Activated T-cell treated with anti-CD3 and anti-CD28 coated beads, Interleukin-2, amount 50 U/mL, for 72 hours (primary cell): ENCODE measurements at places on chromosomes 3 and 15. TPM values are rescaled to one million over a fixed set of nuclear protein-coding genes. Genes with fewer than 3 reads are reported as not detected.

ARHGAP31 gene
- total RNA-seq = 12.7 TPM

MINDY4B gene
- total RNA-seq = not detected

C3orf70 gene
- 0.05 TPM for total RNA-seq

OXTR gene
- 0.62 TPM for total RNA-seq

NTRK3 gene
- 4.2 TPM for total RNA-seq

IL17RE gene
- total RNA-seq = 0.94 TPM

PPARG gene
- total RNA-seq = 1.9 TPM

NECTIN3 gene
- total RNA-seq = 5.8 TPM

RHO gene
- total RNA-seq = not detected

KNL1 gene
- 32.5 TPM for total RNA-seq

BMF gene
- total RNA-seq = 25.9 TPM

RAD51 gene
- 73.2 TPM for total RNA-seq

OSTN gene
- not detected for total RNA-seq

ANKRD34C gene
- not detected for total RNA-seq

KCNMB2 gene
- total RNA-seq = not detected

DNA sequence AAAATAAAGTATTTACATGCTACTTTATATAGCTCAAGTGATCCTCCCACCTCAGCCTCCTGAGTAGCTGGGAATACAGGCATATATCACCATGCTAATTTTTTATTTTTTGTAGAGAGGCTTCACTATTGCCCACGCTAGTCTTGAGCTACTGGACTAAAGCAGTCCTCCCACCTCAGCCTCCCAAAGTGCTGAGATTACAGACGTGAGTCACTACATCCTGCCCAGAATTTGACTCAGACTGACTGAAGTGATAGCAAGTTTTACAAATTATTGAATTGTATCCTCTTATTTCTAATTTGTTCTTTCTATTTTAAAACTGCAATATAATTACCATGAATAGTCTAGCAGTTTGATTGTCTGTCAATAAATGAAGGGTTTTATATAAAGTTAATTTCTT, 210.3 kb upstream of the CGNL1 start:
- H3K36me3 ChIP-seq = peaks cover 4% of the 10 kb centered on the region
- H3K4me3 ChIP-seq = no peak overlapping the region
- no peak for DNase-seq
- peaks cover 10% of the 10 kb centered on the region for H3K4me1 ChIP-seq
- no peak overlapping the region for H3K27ac ChIP-seq

DNA sequence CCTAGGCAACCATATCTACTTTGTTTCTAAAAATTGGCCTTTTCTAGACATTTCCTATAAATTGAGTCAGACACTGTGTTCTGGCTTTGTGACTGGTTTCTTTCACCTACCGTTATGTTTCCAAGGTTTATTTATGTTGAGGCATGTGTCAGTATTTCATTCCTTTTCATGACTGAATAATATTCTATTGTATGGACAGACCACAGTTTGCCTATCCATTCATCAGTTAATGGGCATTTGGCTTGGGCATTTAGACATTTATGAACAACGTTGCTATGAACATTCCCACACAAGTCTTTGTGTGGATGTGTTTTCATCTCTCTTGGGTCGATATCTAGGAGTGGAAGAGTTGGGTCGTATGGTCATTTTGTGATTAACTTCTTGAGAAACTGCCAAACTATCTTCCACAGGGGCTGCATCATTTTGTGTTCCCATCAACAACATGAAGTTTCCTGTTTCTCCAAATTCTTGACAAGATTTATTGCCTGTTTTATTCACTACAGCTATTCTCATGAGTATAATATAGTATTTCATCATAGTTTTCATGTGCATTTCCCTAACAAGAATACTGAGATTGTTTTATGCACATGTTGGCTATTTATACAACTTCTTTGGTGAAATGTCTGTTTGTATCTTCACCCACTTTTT, 3.5 kb upstream of the EFCC1 start:
- no peak overlapping the region for H3K4me3 ChIP-seq
- peaks cover 24% of the 10 kb centered on the region for H3K27me3 ChIP-seq
- no peak for DNase-seq
- H3K36me3 ChIP-seq = no peaks in the 10 kb centered on the region
- H3K27ac ChIP-seq = no peak overlapping the region

DNA sequence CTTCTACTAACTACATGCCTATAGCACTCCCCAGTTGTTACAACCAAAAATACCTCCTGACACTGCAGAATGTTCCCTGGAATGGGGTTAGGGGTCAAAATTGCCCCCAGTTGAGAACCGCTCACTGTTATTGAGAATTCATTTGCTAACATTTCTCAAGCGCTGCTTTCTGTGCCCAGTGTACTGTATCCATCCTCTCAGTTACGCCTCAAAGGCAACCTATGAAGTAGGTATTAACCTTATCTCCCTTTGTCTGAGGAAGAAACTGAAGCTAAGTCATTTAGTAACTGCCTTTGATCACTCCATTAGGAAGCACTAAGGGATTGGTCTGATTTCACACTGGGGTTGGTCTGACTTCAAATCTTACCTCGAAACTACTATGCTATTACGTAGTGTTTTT, 70.1 kb downstream of the CADPS start:
- H3K4me3 ChIP-seq = no peak overlapping the region
- no peaks in the 10 kb centered on the region for H3K27me3 ChIP-seq
- no peak for DNase-seq
- no peaks in the 10 kb centered on the region for H3K4me1 ChIP-seq
- H3K36me3 ChIP-seq = no peaks in the 10 kb centered on the region
- H3K27ac ChIP-seq = no peak overlapping the region

- no peaks in the 10 kb centered on the region for H3K27me3 ChIP-seq
Observed at GRCh38 chr3:61861410-61861809, 300.0 kb downstream of the PTPRG start.

DNA sequence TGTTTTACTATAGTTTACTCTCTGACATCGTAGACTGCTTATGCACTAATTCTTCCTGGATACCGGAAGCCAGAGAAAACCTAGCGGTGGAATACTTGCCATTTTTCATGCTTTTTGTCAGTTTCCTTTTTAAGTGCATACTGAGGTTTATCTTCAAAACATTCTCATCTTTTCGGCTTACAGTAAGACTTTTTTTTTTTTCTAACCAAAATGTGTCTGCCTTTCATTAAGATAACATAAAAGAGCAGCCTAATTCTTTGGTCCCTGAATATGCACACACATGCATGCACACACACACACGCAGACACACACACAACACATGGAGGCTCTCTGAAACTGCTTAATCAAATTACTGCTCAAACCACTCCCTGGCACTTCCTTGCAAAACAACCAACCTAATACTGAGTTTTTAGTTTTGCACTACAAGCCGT, 1.3 kb downstream of the ZNF445 start:
- peaks cover 42% of the 10 kb centered on the region for H3K4me1 ChIP-seq
- H3K27me3 ChIP-seq = no peaks in the 10 kb centered on the region
- no peak for DNase-seq
- peak overlapping the region; percentile 90 for H3K4me3 ChIP-seq
- H3K27ac ChIP-seq = peak overlapping the region; percentile 49
- peaks cover 1% of the 10 kb centered on the region for H3K36me3 ChIP-seq

GRCh38 chr3:119365418-119365817, 71.2 kb downstream of the ARHGAP31 start:
- no peaks in the 10 kb centered on the region for H3K36me3 ChIP-seq
- H3K4me1 ChIP-seq = no peaks in the 10 kb centered on the region
- no peak overlapping the region for H3K4me3 ChIP-seq
- no peak for DNase-seq
- no peaks in the 10 kb centered on the region for H3K27me3 ChIP-seq
- no peak overlapping the region for H3K27ac ChIP-seq

GRCh38 chr15:78108300-78109084, 16.1 kb downstream of the SH2D7 start:
- no peaks in the 10 kb centered on the region for H3K36me3 ChIP-seq
- DNase-seq = peak; percentile 87
- H3K27ac ChIP-seq = no peak overlapping the region
- peaks cover 38% of the 10 kb centered on the region for H3K4me1 ChIP-seq

GRCh38 chr3:31636694-31637442, 104.1 kb downstream of the STT3B start:
- H3K27ac ChIP-seq = peak overlapping the region; percentile 92
- H3K36me3 ChIP-seq = peaks cover 1% of the 10 kb centered on the region
- H3K27me3 ChIP-seq = no peaks in the 10 kb centered on the region
- peak overlapping the region; percentile 58 for H3K4me3 ChIP-seq

- no peaks in the 10 kb centered on the region for H3K36me3 ChIP-seq
- no peak for DNase-seq
- H3K27me3 ChIP-seq = peaks cover 13% of the 10 kb centered on the region
- no peak overlapping the region for H3K27ac ChIP-seq
- H3K4me3 ChIP-seq = no peak overlapping the region
- peaks cover 16% of the 10 kb centered on the region for H3K4me1 ChIP-seq
Observed at GRCh38 chr3:151903501-151903991, 30.1 kb downstream of the SUCNR1 start.

DNA sequence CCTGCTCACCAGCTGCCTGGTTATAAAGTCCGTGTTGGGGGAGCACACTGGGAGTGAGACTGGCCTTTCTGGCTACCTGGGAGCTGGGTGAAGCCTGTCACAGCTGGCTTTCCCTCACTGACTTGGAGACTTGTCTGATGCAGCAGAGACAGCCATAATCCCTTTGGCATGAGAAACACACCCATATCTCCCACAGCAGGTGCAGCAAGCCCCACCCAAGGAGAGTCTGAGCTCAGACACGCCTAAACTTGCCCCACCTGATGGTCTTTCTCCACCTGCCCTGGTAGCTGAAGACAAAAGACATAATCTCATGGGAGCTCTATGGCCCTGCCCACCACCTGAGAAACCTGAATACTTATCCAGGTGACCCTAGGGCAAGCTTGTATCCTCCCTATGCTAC, 54.8 kb downstream of the NMD3 start:
- no peaks in the 10 kb centered on the region for H3K27me3 ChIP-seq
- H3K27ac ChIP-seq = no peak overlapping the region
- no peaks in the 10 kb centered on the region for H3K4me1 ChIP-seq
- no peak for DNase-seq
- H3K36me3 ChIP-seq = peaks cover 12% of the 10 kb centered on the region
- H3K4me3 ChIP-seq = no peak overlapping the region

DNA sequence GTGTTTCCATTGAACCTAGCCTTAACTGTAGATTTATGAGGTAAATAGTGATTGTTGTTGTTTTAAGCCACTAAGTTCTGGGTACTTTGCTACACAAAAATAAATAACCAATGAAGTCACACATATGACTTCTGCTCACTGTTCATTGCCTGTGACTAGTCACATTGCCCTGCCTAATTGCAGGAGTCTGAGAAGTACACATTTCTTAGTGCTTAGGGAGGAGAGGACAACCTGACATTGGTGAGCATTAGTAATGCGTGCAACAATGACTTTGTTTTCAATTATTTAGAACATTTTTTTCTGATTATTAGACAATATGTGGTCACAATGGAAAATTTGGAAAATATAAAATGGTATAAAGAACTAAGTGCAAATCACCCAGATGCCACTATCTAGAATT, 133.2 kb upstream of the DAZL start:
- peaks cover 4% of the 10 kb centered on the region for H3K36me3 ChIP-seq
- H3K27ac ChIP-seq = no peak overlapping the region
- H3K4me1 ChIP-seq = peaks cover 20% of the 10 kb centered on the region
- no peak overlapping the region for H3K4me3 ChIP-seq
- peaks cover 2% of the 10 kb centered on the region for H3K27me3 ChIP-seq

GRCh38 chr15:42737529-42738328, 801 bp upstream of the CDAN1 start:
- peak overlapping the region; percentile 89 for H3K4me3 ChIP-seq
- peaks cover 22% of the 10 kb centered on the region for H3K4me1 ChIP-seq
- no peak for DNase-seq
- peaks cover 2% of the 10 kb centered on the region for H3K36me3 ChIP-seq
- H3K27me3 ChIP-seq = no peaks in the 10 kb centered on the region

DNA sequence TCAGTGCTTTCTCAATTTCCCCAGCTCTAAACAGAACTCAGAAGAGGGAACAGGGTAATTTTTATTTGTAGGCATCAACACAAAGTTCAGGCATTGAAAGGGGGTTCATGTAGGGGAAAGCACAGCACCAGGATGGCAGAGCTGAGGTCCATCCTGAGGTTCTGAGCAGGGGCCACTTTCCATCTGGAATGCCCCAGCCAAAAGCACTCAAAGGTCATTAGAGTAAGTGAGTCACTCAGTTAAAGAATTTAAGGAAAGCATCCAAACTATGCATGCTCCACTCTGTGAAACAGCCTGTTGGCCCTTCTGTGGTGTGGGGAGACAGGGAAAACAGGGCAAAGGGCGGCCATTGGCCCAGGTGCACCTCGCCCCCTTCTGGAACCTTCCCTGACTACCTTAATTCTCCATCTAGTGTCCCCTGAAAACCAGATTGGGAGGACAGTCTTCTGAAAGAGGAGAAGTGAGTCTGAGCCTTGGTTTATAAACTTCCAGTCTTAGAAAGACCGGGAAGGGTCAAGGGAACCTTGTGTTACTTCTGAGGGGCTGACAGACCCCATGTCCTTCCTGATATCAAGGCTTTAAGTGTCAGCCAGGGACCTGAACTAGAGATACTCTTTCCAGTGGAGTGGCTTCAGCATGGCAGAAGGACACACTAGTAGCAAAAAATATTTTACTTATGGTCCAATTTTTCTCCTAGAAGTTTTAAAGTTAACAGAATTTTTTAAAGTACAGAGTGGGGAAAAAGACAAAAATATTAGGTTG, 133.3 kb downstream of the MYLK start:
- DNase-seq = no peak
- no peak overlapping the region for H3K27ac ChIP-seq
- H3K36me3 ChIP-seq = no peaks in the 10 kb centered on the region
- H3K4me3 ChIP-seq = no peak overlapping the region
- no peaks in the 10 kb centered on the region for H3K27me3 ChIP-seq

DNA sequence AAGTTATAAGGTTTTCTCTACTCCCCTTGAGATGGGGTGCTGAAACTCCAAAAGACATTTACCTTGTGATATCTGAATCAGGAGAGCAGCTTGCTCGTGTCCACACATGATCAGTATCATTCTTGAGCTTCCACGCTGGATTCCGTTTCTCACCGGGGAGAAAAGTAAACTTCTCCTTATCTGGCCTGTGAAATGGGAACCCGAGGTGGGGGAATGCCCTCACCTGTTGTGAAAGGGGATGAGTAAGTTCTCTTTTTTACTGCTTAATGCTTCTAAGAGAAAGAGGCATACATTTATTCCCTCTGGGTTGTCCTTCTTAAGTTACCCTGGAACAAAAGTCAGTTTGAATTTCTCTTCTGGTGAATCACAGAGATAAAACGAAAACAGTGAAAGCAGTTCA, 440.5 kb upstream of the ADAMTS9 start:
- no peaks in the 10 kb centered on the region for H3K4me1 ChIP-seq
- H3K27me3 ChIP-seq = no peaks in the 10 kb centered on the region
- no peak overlapping the region for H3K27ac ChIP-seq
- no peak overlapping the region for H3K4me3 ChIP-seq

- no peak overlapping the region for H3K4me3 ChIP-seq
- no peaks in the 10 kb centered on the region for H3K4me1 ChIP-seq
- H3K27me3 ChIP-seq = peaks cover 28% of the 10 kb centered on the region
Observed at GRCh38 chr15:57911247-57911646, 154.3 kb downstream of the ALDH1A2 start.
